ENCODE measurements at places on chromosomes 4 and X.

DNA sequence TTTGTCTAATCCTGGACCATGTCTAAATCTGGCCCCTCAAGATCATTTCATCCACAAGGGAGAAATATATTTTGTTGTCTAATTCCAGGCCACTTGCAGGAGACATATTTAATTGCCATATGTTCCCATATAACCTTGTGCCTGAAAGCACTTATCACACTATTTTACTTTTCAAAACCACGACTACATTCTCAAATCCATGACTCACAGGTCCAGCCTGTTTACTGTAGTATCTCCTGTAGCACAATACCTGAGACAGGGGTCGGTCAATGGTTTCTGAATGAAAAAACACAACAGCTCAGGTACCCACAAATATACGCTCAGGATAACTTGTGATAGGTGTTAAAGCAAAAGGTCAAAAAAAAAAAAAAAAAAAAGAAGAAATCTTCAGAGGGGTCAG lies 60.9 kb downstream of the SEC24D start:
- DNase-seq, result no peak

GRCh38 chrX:39264023-39264422 lies 462.8 kb downstream of the MID1IP1 start:
- DNase-seq, result no peak

DNA sequence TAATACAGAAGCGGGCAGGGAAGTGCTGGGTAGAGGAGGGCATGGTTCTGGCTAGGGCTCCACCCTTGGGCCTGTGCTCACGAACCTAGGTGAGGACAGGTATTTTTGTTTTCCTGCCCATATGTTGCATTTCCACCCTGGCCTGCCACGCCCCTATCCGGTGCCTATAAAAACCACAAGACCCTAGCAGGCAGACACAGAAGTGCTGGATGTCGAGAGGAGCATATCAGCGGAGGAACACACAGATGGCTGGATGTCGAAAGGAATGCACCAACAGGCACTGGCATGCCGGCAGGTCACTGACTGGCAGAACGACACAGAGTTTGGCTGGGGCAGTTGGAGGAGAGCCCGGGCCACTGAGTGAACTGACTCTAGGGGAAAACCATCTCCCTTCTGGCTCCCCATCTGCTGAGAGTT lies 316.6 kb upstream of the BOD1L1 start:
- no peak for DNase-seq

DNA sequence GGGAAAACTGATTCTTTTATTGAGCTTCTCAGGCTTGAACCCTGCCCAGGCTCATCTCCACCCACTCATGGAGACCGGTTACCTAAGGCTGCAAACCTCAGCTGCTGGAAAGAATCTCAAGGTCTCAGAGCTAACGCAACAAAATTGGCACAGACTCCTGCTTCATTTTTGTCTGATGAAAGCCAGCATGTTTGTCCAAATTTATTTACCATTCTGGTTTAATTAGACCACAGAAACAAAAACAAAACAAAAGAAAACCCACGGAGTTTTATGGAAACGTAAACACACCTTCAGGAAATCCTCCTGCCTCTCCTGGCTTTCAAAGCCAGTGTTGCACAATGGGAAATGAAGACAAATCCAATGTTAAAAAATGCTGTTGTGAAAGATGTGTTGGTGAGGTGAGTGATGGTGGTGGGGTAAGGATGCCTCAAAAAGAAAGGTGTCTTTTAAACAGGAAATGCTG lies 56.4 kb upstream of the PDLIM3 start:
- DNase-seq, result no peak

- no peak for DNase-seq
Observed at GRCh38 chr4:13597141-13597540, 30.4 kb downstream of the BOD1L1 start.

DNA sequence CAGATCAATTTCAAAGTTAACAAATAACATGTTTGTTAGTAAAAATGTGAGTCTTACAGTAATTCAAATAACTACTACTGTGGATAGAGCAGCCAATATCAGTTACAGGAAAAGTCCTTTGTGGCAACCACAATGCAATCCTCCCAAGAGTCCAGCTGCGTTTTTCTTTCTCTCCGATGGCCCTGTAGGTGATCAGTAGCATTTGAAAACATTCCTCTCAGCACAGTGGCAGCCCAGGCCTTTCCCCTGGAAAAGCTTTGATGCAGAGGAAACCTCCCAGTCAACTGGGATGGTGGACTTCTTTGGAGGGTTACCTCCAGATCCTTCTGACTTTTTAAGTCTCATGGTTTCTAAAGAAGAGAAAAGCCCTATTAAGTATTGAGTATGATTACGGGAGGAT lies 18.0 kb upstream of the PDZD4 start:
- no peak for DNase-seq

DNA sequence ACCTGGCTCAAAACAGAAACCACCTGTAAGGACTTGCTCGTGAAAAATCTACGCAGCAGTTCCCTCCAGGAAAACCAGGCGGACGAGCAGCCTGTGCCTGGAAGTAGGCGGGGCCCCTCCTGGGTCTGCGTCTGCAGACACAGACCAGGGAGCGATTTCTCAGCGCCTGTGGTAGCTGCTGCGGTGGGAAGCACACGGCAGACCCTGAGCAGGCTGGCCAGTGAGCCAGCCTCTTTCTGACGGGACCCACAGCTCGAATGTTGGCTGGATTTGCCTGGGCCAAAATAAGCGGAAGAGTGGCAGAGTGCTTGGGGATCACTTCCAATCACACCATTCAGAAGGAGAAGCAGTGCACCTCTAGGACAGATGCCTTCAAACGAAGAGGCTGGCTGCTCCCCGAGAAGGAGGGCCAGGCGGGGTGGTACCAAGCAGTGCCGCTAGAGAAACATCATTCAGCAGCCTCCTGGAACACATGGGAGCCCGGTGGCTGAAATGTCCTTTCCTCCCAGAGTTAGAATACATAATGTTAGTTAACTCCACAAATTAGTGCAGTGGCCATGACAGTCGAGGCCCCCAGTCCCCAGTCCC lies 85.9 kb downstream of the GATB start:
- DNase-seq, result no peak

DNA sequence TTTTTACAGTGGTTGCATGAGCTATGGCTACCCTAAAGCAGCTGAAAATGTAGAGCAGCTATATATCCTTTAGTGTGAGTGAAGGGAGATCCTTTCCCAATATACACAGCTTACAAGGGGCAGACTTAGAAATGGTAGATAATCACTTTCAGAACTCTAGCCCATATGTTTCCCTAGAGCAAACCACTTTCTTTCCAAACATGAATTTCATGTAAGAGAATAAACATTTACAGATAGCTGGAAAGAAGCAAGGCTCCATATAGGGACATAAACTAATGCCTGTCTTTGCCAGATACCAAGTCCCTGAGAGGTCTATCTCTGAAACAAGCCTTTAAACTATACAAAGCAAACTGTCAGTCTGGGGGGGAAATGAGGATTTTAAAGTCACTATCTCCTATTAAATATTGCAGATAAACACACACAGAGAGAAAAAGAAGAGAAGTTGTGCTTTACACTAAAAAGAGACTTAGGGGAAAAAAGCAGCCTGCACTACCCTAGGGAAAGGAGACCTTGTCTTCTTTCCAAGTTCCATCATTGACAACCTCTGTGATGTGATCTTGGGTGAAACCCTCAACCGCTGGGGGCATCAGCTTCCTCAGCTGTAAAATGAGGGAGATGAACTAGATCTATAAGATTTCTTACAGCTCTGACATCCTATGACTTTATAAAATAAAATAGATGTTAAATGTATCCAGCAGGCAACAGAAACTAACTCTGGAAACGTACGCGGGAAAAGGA lies 73.6 kb downstream of the TMEM156 start:
- DNase-seq, result no peak

- DNase-seq, result peak; percentile 11
Observed at GRCh38 chr4:154928640-154929257, 147.7 kb downstream of the RBM46 start.

GRCh38 chrX:4905576-4905975 lies 1192.1 kb upstream of the PRKX start:
- DNase-seq, result no peak

- no peak for DNase-seq
Observed at GRCh38 chrX:15376956-15377355, 7.3 kb downstream of the VEGFD start.

DNA sequence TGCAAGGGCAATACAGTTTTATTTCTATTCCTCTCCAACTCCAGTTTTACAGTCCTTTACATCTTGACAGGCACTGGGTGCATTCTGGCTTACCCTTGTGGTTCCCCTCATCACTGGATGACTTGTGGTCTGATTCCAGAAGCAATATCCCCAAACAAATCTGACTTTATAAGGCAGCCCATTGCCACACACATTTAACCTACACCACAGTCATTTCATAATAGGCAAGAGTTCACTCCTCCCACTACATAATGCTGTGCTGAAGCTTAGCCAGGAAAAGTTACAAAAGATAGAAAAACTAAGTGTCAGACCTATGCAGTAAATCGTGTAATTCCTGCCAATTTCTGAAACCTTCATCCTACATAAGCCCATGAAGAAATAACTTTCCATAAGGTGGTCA lies 82.9 kb upstream of the MID1IP1 start:
- no peak for DNase-seq

GRCh38 chr4:157772907-157773306 lies 399.9 kb downstream of the GASK1B start:
- DNase-seq, result no peak

DNA sequence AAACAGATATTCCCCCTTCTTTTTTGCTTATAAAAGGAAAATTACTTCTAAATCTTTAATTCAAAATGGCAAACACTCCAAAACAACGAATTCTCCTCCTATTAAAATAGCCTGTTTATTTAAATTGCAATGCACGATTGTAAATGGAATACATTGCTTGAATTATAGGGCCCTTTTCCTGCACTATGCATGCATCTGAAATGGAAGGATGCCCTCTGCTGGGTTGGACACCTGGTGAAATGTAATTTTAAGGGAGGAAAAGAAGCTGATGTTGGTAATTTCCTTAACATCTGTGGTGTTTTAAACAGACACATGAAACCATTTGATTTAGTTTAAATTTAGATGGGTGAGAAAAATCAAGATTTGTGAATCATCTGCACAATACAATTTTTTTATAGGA lies 72.8 kb downstream of the GRXCR1 start:
- no peak for DNase-seq

DNA sequence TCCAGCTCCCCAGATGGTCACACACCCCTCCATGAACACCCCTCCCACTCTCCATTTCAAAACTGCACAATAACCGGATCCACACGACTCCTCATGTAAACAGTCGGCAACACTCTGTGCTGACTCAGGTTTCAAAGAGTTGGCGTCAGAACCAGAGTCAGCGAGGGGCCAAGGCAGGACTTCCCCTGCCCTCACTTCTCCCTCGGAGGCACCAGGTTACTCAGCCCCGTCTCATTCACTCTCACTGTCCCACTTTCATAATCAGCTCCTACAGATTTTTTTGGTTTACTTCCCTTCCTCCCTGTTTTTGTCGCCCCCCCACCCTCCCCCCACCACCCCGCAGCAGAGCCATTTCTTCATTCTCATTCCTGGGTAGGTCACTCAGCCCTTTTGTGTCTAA lies 2.7 kb upstream of the TIMP1 start:
- no peak for DNase-seq

GRCh38 chr4:94446386-94446785 lies 5.4 kb upstream of the PDLIM5 start:
- no peak for DNase-seq

Data from hematopoietic multipotent progenitor cell (in vitro differentiated cells).